ENCODE measurements at places on chromosomes 12 and 14.
A peak's percentile ranks its signal among the peaks of the same experiment; 100 is the strongest.

GRCh38 chr12:49645146-49646039, 22.0 kb downstream of the PRPF40B start:
- DNase-seq, result no peak

DNA sequence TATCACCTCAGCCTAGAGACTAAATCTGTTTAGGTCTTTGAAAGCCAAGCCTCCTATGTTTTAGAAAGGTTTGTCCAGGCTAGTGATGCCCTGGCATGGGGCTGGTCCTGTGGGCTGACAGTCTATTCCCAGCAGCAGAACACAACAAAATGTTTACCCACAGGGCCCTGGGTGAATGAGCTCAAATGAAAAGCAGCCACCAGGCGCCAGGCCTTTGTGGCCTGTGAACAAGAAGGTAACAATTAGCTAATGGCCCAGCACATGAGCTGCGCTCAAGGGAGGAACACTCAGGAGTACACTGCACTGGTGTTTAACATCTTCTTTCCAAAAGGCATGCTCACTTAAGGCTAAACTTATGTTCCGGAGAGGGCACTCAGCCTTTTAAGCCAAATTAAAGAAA, 202.2 kb downstream of the MON2 start:
- DNase-seq, result no peak

DNA sequence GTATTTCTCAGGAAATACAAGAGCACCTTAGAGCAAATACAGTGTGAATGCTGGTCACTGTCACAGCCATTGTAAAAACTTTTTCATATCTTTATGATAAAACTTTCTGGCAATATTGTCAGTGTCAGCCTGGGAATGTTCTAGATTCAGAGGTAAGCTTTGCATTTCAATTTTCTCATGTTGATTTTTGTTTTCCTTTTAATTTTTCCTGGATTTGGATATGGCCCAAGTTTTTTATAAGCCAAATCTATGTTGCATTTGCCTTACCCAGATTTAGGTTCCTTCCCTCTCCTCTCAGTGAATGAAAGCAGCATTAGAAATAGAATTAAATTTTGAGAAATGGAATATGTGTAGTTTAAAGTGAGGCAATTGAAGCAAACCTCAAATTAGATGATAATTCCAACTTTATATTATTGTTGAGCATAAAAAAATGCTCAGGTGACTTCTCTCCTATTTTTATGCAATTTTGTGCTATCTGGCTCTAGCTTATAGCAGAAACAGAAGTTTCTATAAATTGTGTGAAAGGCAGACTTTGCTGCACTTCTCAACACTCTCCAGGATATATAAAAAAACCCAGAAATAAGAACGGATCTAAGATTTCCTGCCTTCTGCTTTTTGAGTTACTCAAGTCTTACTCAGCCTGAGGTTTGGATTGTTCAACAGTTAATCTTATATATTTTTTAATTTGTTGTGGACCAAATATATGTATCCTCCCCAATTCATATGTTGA, 368.2 kb upstream of the PRICKLE1 start:
- DNase-seq, result no peak

DNA sequence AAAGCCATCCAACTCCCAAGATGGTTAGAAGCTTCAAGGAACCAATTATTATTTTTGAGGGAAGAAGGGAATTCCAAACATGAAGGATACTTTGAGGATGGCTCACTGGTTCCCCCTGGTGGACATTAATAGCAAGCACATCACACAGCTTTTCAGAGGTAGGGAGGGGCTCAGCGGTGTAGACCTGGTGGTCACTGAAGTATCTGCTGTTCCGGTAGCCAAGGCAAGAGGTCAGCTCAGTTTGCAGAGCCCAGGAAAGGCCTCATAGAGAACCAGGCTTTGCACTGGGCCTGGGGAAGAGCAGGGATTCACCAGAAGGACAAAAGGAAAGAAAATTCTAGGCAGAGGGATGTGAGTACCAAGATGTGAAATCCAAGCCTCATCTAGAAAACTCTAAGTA, 118.7 kb downstream of the KSR2 start:
- no peak for DNase-seq

DNA sequence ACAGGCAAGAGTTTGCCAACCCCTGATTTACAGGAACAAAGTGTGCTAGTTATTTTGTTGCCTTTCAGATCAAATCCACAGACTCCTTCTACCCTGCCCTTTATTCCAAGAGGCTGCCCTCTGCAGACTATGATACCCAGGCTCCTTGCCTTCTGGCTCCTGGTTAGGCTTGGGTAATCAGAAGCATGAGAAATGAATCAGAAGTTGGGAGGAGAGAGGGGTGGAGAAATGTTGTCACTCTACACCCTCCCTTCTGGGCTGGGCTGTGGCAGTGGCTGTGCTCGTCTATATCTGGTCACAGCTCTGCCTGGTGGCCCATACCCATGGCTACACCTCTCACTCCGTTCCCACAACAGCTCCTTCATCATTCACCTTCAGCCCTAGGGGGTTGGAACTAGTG, 204.6 kb upstream of the PLXNC1 start:
- DNase-seq, result no peak

GRCh38 chr12:28177461-28177860, 12.8 kb upstream of the CCDC91 start:
- DNase-seq, result no peak

GRCh38 chr12:75081305-75081704, 128.3 kb downstream of the KCNC2 start:
- DNase-seq, result no peak

- no peak for DNase-seq
Observed at GRCh38 chr14:72736308-72736707, 157.6 kb downstream of the DPF3 start.

GRCh38 chr12:45981075-45981837, 9.1 kb downstream of the SCAF11 start:
- DNase-seq, result no peak

DNA sequence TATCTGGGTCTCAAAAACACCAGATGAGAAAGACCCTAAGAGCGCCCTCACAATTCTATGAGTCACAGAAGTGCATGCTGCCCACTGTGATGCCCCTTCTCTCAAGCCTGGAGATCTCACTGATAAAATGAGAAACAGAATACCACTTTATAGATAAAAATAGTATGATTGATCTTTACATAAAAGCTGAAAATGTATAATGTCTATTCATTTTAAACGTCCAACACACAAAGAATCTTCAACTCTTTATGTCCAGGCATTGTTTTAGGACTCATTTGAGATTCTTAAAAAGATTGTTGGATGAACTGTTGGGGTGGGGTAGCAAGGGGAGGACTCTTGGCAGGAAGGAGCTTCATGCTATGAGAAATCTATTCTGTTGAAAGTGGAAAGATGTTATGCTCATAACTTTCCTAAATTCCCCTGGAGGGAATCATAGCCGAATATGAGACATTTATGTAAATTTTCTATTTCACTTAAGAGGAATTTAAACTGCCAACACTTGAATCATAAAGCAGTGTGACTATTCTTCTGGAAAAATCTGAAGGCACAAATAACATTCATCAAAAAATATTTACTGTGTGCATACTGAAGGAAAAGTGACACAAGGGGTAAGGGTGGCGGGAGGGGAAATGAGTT, 174.6 kb downstream of the STXBP6 start:
- no peak for DNase-seq

- no peak for DNase-seq
Observed at GRCh38 chr14:75826599-75826998, 155.2 kb downstream of the TGFB3 start.

DNA sequence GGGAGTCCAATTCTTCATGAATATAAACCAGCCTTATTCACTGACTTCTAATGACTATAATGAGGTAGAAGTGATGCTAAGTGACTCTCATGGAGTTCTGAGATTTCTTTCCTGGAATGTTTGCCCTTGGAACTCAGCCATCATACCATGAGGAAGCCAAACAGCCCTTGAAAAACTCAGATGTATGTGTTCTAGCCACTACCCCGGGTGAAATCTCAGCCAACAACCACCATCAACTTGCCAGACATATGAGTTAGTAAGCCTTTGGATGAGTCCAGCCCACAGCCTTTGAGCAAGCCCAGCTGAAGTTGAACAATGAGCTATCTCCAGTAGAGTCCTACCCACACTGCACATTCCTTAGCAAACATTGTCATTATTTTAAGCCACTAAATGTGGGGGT, 149.5 kb downstream of the SLC6A15 start:
- DNase-seq, result no peak

GRCh38 chr14:105507247-105507646, 16.2 kb downstream of the TEDC1 start:
- no peak for DNase-seq

DNA sequence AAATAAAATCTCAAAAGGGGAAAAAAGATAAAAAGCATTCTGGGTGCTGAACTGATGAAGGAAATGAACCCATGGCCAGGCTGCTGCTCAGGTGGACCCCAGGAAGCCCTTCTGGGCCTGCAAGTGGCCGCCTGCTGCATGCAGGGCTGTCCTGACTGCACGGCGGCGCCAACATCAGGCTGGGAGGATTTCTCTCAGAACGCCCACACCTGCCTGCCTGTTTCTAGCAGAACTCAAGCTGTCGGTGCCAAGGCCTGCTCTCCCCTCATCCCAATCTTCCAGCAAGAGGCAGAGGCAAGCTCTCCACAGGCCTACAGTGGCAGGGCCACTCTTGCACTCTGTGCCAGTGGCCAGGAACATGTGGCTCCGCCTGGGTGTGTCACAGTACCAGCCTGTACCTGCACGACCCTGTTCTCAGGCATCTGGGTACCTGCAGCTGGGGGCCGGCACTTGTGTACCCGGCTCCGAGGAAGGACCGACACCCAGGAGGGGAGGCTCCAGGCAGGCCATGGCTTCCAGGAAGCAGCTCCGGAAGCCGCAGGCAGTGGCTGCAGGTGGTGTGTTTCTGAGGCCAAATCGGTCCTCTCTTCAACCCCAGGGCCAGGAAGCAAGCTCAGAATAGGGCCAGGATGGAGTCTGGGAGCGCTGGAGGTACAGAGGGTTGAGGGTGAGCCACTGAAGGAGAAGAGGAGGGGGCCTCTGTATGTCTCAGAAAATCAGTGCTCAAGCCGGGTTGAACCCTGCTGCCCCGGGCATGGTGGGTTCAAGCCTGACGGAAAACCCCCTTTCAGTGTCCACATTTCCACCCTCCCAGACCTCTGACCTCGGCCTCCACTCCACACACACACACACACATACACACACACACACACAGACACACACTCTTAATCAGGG, 2.5 kb upstream of the INF2 start:
- no peak for DNase-seq

DNA sequence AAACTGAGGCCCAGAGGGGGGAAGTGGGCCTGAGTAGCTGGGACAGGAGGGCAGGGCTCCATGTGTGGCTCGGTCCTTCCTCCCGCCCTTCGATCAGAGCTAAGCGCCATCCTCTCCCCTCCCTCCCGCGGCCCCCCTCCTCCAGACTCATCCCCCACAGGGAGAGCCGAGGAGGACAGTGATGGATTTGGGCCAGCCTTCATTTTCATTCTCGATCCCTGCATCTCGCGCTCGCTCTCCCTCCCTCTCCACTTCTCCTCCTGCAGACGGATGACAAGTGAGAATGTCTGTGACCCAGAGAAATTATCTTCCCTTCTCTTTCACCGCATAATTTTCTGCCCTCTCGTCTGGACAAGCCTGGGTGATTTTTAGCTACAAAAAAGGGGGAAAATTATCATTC, 183.3 kb downstream of the RBM19 start:
- no peak for DNase-seq

- DNase-seq, result no peak
Observed at GRCh38 chr12:101650346-101651117, 46.9 kb upstream of the CHPT1 start.

DNA sequence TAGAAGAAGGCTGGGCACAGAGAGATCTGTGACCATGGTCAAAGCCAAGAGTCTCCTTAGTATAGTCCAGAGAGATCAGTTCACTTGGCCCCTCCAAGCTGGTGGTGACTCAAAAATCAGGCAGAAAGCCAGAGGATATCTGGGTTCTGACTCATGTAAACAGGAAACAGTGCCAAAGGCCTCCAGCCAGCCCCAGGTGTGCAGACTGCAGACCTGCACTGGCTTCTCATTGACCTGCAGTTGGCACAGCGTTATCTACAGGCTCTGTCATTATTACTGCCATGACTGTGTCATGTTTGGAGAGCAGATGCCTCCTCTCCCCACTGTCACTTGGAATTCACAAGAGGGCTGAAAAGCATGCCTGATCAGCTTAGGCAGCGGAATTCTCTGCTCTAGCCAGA, 295.7 kb upstream of the PRKD1 start:
- DNase-seq, result no peak

DNA sequence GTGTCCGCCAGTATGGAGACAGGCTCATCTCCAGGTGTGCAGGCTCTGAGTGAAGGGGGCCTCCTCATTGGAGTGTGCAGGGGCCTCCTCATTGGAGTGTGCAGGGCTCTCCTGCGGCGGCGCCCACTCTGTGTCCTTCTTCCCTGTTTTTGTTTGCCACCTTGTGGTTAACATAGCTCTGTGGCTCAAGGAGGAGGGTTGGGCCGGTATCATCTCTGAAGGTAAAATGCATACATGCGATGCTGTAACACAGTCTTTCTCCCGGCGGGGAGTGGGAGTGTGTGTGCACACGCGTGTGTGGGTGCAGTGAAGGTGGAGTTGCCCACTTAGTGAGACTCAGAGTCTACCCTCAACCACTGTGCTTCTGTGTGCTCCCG, 429.4 kb downstream of the ZFP36L1 start:
- DNase-seq, result no peak

GRCh38 chr12:128825835-128826234, 2.1 kb upstream of the SLC15A4 start:
- DNase-seq, result no peak

DNA sequence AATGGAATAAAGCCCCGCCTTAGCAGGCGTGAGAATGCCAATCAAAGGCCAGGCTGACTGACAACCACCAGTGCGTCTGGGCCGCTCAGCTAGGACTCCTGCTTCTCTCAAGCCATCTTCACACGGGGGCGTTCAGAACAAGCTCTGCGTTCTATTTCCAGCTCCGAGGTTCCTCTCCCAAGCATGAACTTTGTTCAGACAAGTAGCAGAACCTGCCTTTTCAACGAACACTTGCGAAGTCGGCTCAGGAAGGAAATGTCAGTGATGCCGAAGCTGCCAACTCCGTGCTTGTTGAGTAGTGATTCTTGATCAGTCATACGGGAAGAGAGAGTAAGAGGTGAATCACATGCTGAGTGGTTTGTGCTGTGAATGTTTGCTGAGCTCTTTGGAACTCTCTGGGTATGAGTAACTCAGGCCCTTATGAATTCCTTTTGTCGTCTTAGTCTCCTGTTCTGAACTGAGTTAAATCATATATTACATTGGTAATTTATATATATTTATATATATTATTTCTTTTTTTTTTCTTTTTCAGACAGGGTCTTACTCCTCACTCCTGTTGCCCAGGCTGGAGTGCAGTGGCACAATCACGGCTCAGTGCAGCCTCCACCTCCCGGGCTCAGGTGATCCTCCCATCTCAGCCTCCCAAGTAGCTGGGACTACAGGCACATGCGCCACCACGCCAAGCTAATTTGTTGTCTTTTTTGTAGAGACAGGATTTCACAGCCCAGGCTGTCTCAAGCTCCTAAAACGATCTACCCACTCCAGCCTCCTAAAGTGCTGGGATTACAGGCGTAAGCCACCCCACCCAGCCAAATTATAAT, 29.4 kb upstream of the BCL7A start:
- peak; percentile 66 for DNase-seq

DNA sequence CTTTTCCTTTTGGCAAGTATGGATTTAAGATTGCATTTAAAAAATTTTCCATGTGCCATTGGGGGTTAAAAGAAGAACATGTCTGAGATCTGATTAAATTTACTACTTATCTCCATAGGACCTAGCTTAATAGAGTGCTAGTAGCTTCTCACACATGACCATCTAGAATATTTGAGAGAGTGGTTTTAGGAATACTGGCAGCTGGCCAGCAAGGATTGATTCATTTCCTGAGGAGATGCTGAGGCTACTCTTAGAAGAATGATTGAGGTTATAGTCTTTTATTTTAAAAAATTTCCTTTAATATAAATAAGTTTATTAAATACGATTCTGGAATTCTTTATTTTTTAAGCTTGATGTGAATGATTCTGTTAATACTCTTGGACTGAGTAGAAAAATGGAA, 56.2 kb downstream of the MIPOL1 start:
- no peak for DNase-seq
